ENCODE measurements at places on chromosomes 11 and 22. TPM values are rescaled to one million over a fixed set of nuclear protein-coding genes. Genes with fewer than 3 reads are reported as not detected.

CCDC179 gene
- not detected for total RNA-seq

TIGD3 gene
- total RNA-seq: 0.86 TPM

ROBO4 gene
- total RNA-seq: not detected

CDKN1C gene
- 0.65 TPM for total RNA-seq

UPB1 gene
- total RNA-seq: not detected

YAP1 gene
- total RNA-seq: 46.0 TPM

LTBP3 gene
- 94.4 TPM for total RNA-seq

NRGN gene
- total RNA-seq: 10.5 TPM

PNPLA5 gene
- 0.07 TPM for total RNA-seq

LRRC74B gene
- not detected for total RNA-seq

SMC1B gene
- total RNA-seq: not detected

DNAJB7 gene
- not detected for total RNA-seq

RBFOX2 gene
- total RNA-seq: 32.4 TPM

PHF21B gene
- 1.1 TPM for total RNA-seq

TRPM5 gene
- not detected for total RNA-seq

SPTBN2 gene
- total RNA-seq: 11.2 TPM

KRTAP5-9 gene
- total RNA-seq: not detected

B4GALNT4 gene
- 14.5 TPM for total RNA-seq

OR2AT4 gene
- not detected for total RNA-seq

PGA3 gene
- total RNA-seq: not detected

CTSD gene
- 449 TPM for total RNA-seq

FGF19 gene
- total RNA-seq: not detected

JHY gene
- total RNA-seq: 3.5 TPM

CRYBB1 gene
- total RNA-seq: not detected

VPREB1 gene
- not detected for total RNA-seq

ADSL gene
- 92.6 TPM for total RNA-seq

TLCD5 gene
- 4.9 TPM for total RNA-seq

OR52E8 gene
- total RNA-seq: not detected

CFAP300 gene
- total RNA-seq: 5.6 TPM

MTA2 gene
- 84.0 TPM for total RNA-seq

OR5L1 gene
- not detected for total RNA-seq

TRIM21 gene
- 18.3 TPM for total RNA-seq

All from A549 treated with RU486 at 1 μM for 4 hours (cell line).